ENCODE measurements at places on chromosomes 13 and 19.

GRCh38 chr19:11586331-11586730, 8.9 kb upstream of the ACP5 start:
- no peak for DNase-seq

GRCh38 chr19:741506-742131, 9.3 kb upstream of the MISP start:
- DNase-seq = no peak

GRCh38 chr13:34474187-34474868, 467.7 kb upstream of the NBEA start:
- DNase-seq = no peak

GRCh38 chr19:49488863-49489537, 1.6 kb downstream of the RPL13A start:
- DNase-seq = no peak

- DNase-seq = no peak
Observed at GRCh38 chr13:51778392-51778791, 25.6 kb downstream of the DHRS12 start.

GRCh38 chr13:35826626-35827254, 304.4 kb downstream of the DCLK1 start:
- DNase-seq = no peak

Measured in anterior cingulate cortex (tissue), 58 donors.